Hepatocyte (in vitro differentiated cells): ENCODE measurements at places on chromosomes 2 and 18. TPM values are rescaled to one million over a fixed set of nuclear protein-coding genes. Genes with fewer than 3 reads are reported as not detected.

AQP12A gene
- total RNA-seq: not detected in 2 replicates

INPP1 gene
- 11.1 and 13.0 TPM in 2 replicates for total RNA-seq

- H3K4me3 ChIP-seq: no peak overlapping the region
- H3K4me1 ChIP-seq: no peaks in the 10 kb centered on the region
- H3K27ac ChIP-seq: no peak overlapping the region
- no peak for DNase-seq
- no peaks in the 10 kb centered on the region for H3K27me3 ChIP-seq
Observed at GRCh38 chr2:113200736-113201490, 27.1 kb downstream of the PSD4 start.

DNA sequence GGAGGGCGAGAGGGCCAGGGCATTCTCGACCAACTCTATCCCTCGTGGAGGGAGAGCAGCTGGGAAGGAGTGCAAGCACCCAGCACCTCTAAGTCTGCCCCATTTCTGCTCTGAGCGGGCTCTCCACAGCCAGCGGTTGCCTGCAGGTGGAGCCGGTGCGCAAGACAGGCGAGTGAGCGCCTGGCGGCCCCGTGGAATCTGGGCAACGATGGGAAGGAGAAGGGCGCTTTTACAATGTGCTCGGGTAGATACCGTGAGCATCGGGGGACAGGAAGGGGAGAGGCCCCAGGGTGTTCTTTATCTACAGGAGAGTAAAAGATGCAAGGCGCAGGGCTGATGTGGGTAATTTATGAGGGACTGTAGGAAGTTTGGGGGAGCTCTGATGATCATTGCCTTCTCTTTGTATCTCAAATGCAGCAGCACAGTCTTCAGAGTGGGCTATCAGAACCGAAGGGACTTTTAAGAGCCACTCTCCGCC lies 867 bp upstream of the TTL start:
- H3K4me1 ChIP-seq: peaks cover 8% of the 10 kb centered on the region
- H3K4me3 ChIP-seq: peak overlapping the region; percentile 100
- no peaks in the 10 kb centered on the region for H3K27me3 ChIP-seq
- no peaks in the 10 kb centered on the region for H3K36me3 ChIP-seq
- H3K27ac ChIP-seq: peak overlapping the region; percentile 92

GRCh38 chr2:68837861-68838341 lies 33.3 kb downstream of the BMP10 start:
- no peak overlapping the region for H3K4me3 ChIP-seq
- H3K36me3 ChIP-seq: no peaks in the 10 kb centered on the region
- DNase-seq: no peak
- no peak overlapping the region for H3K27ac ChIP-seq
- H3K27me3 ChIP-seq: no peaks in the 10 kb centered on the region

DNA sequence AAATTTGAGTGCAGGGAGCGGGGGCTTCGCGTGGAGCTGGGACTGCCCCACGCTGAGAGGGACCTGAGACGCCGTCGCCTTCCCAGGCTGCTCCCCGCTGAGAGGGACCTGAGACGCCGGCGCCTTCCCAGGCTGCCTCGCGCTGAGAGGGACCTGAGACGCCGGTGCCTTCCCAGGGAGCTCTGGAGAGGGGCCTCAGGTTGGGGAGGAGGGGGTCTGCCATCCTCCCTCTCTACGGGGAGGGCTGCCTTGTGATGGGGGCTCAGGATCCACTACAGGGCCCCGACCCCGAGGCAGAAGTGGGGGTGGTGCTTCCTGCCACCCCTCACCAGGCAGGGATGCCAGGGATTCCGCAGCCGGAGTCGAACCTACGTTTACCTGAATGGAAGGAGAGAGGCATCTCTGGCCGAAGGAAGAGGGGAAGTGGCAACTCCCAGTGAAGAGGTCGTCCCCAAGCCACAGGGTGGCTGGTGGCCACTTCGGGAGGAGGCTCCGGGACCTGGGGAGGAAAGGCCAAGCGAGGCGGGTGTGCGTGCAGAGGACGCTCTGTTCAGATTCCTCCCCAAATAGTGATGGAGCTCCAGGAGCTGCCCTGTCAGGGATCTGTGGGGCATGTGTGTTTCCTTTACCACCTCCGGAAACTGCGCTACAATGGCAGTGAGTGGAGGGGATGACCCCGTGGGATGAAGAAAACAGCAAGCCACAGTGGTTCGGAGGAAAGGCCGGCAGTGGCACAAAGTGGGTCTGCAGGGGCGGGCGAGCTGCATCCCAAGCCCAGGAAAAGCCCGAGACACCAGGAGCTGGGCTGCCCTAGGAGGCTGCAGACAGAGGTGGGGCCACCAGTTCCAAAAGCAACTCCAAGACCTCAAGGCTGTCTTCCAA lies 108.2 kb upstream of the CTDP1 start:
- no peaks in the 10 kb centered on the region for H3K36me3 ChIP-seq
- no peaks in the 10 kb centered on the region for H3K27me3 ChIP-seq
- no peak for DNase-seq
- H3K27ac ChIP-seq: no peak overlapping the region

DNA sequence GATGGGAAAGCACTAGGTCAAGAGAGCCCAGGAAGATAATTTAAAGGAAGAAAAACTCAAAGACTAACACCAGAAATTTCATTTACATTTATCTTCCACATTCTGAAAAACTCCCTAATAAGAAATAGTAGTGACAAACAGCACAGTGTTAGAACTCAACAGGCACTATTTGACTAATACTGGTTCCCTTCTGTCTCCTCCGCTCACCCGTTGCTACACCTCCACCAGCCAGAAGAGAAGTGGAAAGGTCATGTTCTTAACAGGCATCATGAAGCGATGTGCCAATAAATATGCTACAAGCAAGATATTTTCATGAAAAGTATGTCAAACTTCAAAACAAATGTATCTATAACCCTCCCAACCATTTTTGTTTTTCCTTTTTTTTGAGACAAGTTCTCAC lies 5.7 kb downstream of the ROCK1 start:
- no peaks in the 10 kb centered on the region for H3K36me3 ChIP-seq
- peaks cover 11% of the 10 kb centered on the region for H3K4me1 ChIP-seq
- H3K27me3 ChIP-seq: no peaks in the 10 kb centered on the region
- H3K27ac ChIP-seq: no peak overlapping the region
- no peak overlapping the region for H3K4me3 ChIP-seq
- no peak for DNase-seq

DNA sequence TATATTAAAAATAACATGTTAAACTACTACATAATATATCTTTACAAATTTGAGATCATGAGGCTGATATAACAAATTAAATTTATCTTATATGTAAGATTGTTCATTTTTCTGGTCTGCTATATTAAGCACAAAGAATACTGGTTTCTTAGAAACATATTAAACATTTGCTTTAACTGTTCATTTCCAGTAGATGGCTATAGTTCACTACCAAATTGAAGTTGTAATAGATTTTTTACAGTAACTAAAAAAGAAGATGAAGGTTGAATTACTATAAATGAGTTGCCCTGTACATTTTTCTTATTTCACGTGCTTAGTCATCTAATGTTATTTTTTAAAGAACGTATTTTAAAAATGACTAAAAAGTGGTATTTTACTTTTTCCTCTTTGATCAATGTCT lies 57.0 kb downstream of the ZNF407 start:
- DNase-seq: no peak
- no peak overlapping the region for H3K27ac ChIP-seq
- no peaks in the 10 kb centered on the region for H3K27me3 ChIP-seq
- H3K36me3 ChIP-seq: no peaks in the 10 kb centered on the region
- H3K4me1 ChIP-seq: no peaks in the 10 kb centered on the region

DNA sequence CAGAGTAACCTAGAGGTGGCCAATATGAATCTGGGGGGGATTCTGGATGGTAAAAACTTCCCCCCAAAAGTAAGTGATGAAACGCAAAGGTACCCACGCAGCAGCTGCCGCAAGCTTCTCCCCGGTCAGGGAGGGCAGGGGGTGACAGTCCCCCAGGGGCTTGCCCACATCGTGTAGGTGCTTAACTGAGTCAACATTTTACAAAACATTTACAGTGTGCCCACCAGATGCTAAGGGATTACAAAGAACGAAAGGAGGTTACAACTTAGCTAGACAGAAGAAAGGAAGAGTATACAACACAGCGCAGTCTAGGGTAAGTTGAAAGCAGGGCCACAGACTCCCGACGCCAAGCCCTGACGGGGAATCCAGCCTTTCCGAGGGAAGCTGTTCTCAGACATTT lies 45.6 kb downstream of the LPIN2 start:
- no peak for DNase-seq
- H3K4me1 ChIP-seq: peaks cover 46% of the 10 kb centered on the region
- no peaks in the 10 kb centered on the region for H3K27me3 ChIP-seq
- H3K4me3 ChIP-seq: no peak overlapping the region

DNA sequence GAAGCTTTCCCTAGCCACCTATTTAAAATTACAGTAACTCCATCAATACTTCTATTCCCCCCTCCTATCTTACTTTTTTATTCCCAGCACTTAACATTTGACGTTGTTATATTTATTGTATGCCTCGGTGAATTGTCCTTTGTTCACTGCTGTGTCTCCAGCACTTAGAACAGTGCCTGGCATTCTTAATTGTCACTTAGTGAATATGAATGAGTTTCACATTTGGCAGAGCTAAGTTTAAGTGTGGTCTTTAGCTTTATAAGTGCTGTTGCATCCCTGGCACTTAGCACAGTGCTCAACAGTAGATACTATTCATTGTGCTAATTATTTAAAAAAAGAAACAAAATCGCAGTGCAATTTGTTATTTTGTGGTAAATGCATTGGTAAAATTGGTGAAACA lies 1.7 kb downstream of the RMP24 start:
- no peak overlapping the region for H3K4me3 ChIP-seq
- peaks cover 13% of the 10 kb centered on the region for H3K4me1 ChIP-seq
- H3K36me3 ChIP-seq: peaks cover 6% of the 10 kb centered on the region
- DNase-seq: no peak
- H3K27ac ChIP-seq: no peak overlapping the region

DNA sequence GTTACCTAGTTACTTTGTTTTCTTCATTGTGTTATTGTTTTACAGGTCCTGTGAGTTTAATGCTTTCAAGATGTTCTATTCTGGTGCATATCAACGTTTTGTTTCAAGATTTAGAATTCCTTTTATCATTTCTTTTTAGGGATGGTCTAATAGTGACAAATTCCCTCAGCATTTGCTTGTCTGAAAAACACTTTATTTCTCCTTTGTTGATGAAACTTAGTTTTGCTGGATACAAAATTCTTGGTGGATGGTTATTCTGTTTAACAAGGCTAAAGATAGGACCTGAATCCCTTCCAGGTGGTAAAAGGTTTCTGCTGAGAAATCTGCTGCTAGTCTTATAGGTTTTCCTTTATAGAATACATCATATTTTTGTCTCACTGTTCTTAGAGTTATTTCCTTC lies 102.3 kb downstream of the RND3 start:
- no peaks in the 10 kb centered on the region for H3K4me1 ChIP-seq
- no peaks in the 10 kb centered on the region for H3K27me3 ChIP-seq
- DNase-seq: no peak
- no peaks in the 10 kb centered on the region for H3K36me3 ChIP-seq

DNA sequence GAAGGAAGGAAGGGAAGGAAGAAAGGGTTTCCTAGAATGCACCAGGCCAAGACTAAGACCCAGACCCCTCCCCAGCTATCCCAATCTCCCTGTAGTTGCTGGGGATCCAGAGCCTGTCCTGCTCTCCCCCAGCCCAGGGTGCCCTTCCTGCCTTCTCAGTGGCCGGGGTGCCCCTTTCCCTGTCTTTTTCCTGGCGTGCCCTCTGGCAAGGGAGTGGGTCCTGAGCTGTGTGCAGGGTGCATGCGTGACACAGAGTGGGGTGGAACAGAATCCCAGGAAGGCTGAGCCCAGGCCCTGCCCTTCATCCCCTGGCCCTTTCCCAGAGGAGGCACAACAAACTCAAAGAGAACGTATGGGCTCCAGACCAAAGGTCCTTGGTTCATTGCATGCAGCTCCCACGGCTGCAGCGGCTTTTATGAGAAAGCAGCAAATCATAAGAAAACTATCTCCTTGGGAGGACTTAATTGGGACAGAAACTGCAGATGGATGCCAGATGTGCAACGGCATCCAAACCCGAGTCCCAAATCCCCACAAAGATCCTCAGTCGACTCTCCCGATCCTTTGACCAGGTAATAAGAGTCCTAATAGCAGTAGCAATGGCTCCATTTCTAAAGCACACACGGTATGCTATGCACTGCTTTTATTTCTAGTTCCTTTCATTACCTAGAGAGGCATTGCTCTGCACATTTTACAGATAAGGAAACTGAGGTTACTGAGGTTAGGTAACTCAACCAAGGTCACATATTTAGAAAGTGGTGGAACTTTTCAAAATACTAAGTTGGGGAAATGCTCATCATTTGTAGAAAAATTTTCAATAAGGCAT lies 12.7 kb upstream of the ARID5A start:
- H3K4me3 ChIP-seq: no peak overlapping the region
- no peaks in the 10 kb centered on the region for H3K36me3 ChIP-seq
- no peak for DNase-seq
- H3K4me1 ChIP-seq: peaks cover 9% of the 10 kb centered on the region

GRCh38 chr2:177254433-177255226 lies 9.9 kb downstream of the NFE2L2 start:
- H3K27ac ChIP-seq: peak overlapping the region; percentile 86
- peaks cover 75% of the 10 kb centered on the region for H3K4me1 ChIP-seq
- no peaks in the 10 kb centered on the region for H3K36me3 ChIP-seq
- no peak overlapping the region for H3K4me3 ChIP-seq
- peak; percentile 77 for DNase-seq

GRCh38 chr2:109404681-109405080 lies 209.1 kb downstream of the SEPTIN10 start:
- no peak overlapping the region for H3K4me3 ChIP-seq
- no peaks in the 10 kb centered on the region for H3K36me3 ChIP-seq
- H3K4me1 ChIP-seq: no peaks in the 10 kb centered on the region
- H3K27ac ChIP-seq: no peak overlapping the region
- no peak for DNase-seq

GRCh38 chr2:191169456-191170300 lies 18.9 kb upstream of the STAT4 start:
- H3K27me3 ChIP-seq: no peaks in the 10 kb centered on the region
- H3K4me1 ChIP-seq: peaks cover 36% of the 10 kb centered on the region
- H3K27ac ChIP-seq: no peak overlapping the region
- no peak overlapping the region for H3K4me3 ChIP-seq
- no peak for DNase-seq

- no peaks in the 10 kb centered on the region for H3K4me1 ChIP-seq
- H3K27me3 ChIP-seq: peaks cover 4% of the 10 kb centered on the region
- H3K4me3 ChIP-seq: peak within 1 kb of the TSS; percentile 88
- DNase-seq: peak; percentile 78
- no peaks in the 10 kb centered on the region for H3K36me3 ChIP-seq
Observed at GRCh38 chr2:100819370-100820272, at the start of gene NPAS2. Gene NPAS2 (plus strand): TSS chr2:100820139. CDS start chr2:100904755, 84,616 bp downstream.
